NCI-H2029 (cell line): ENCODE measurements at places on chromosomes 5 and 9.
A peak's percentile ranks its signal among the peaks of the same experiment; 100 is the strongest.

DNA sequence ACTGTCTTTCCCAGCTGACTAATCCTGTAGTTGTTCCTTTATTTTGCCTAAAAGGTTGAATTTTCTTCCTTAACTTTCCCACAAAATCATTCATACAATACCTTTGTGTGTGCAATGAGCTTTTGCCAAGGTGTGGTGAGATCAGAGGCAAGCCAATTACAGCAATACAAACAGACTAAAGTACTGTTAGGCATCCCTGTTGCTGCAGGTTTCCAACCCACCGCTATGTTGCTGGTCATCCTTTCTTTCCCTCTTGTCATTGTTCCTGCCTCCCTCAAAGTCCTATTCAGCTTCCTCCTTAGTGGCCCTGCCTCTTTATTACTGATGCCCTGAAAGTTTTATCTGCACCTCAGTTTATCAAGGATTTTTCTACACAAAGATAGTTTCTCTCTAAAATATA lies 22.1 kb downstream of the ITGA2 start:
- no peak for DNase-seq

DNA sequence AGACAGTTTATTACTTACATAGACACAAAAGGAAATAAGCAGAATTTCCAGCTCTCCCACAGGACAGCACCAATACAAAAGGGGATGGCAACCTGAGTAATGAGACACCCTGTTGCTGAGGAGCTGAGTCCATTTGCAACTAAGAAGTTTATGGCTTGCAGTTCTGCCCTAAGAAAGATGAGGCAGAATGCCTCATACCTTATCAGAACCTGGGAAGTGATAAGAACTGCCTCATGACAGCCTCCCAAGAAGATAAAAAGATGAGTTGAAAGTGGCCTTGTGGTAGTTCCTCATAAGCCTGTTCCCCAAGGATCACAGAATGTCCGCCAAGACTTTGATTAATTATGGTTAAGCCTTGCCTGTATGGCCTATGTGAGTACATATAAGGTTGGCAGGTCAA lies 41.7 kb downstream of the ZMAT2 start:
- no peak for DNase-seq

DNA sequence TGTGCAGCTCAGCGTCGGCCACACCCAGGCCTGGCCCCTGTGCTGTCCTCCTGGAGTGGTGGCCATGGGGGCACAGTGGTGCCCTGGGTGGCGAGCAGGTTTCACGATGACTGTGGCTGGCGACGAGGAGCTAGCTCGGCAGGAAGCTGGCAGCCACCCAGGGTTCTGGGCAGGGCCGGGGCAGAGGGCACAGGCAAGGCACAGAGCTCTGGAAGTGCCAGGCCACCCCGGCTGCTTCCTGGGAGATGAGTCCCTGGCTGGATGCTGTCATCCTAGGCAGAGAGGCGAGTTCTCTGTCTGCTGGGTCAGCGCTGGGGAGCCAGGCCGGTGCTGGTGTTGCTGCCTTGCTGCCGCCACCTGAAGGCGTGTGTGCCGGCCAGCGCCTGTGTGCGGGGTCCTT lies 51.7 kb downstream of the RXRA start:
- DNase-seq: peak; percentile 60

GRCh38 chr5:155728146-155728856 lies 598.7 kb upstream of the SGCD start:
- DNase-seq: peak; percentile 59

DNA sequence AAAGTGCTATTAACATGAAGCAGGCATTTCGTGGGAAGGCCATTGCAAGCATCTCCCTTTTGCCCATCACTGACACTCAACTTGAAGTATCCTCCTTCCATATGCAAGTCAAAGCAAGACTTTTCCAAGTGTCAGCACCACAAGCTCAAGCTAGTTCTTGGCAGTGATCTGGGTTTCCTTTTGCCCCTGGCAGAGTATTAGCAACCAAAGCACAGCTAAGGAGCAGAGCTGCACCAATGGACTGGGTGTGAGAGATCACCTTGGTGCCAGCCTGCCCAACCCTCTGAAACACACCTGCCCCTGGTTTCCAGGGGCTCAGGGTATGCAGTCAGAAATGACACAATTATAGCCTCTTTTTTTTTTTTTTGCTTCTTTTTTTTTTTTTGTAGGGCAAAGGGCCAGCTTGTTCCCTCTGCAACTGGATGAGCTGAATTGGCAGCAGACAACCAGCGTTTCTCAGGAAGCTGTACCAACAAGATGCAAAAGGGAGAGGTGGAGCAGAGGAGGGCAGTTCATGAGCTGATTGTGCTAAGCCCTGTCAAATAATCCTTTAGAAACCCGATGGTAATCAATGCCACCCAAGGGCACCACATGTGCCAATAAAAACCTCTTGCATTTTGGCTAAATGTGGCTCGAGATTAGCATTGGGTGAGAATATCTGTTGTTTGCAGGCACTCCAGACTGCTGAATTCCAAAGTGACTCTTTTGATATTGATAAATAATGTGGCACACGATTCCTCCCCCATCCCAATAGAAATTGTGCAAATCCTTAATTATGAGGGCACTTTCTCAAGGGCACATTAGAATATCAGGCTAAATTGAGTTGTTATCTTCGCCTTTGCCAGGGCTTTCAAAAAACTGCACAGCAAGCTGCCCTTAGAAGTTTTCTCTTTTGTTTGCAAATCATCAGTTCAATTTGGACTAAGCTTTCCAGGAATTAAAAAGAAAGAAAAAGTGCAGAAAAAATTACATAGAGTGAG lies 192.4 kb downstream of the GAS1 start:
- DNase-seq: no peak

DNA sequence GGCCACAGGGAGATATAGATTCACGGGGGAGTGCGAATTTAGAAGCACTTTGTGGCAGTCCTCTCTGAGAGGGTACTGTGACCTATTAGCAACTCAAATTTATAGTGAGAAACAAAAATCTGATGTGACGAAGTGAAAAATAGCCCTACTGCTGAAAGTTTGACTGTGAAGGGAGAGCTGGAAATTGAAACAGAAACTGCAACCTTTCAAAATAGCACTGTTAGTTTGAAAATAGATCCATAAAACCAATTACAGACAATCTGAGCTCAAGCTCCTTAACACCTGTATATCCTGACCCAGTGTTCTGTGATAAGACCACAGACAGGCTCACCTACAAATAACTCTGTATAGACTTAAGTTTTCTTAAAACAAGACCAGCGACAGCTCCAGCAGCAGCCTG lies 420.1 kb downstream of the IRX1 start:
- no peak for DNase-seq

DNA sequence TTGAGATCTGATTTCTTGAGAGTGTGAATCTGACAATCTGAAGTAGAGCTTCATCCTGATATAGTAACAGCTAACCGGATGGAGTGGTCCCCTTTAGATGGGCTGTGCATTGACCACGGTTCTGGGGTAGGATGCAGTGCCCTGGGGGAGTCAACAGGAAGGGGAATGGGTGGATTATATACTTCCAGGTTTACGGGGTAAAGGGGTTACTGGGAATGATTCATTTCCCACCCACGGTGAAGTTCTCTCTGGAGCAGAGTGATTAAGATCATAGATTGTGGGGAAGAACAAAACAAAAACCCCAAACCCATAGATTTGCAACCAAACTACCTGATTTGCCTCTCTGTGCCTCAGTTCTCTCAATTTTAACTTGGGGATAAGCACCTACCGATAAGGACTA lies 1.5 kb upstream of the B4GALT7 start:
- no peak for DNase-seq

DNA sequence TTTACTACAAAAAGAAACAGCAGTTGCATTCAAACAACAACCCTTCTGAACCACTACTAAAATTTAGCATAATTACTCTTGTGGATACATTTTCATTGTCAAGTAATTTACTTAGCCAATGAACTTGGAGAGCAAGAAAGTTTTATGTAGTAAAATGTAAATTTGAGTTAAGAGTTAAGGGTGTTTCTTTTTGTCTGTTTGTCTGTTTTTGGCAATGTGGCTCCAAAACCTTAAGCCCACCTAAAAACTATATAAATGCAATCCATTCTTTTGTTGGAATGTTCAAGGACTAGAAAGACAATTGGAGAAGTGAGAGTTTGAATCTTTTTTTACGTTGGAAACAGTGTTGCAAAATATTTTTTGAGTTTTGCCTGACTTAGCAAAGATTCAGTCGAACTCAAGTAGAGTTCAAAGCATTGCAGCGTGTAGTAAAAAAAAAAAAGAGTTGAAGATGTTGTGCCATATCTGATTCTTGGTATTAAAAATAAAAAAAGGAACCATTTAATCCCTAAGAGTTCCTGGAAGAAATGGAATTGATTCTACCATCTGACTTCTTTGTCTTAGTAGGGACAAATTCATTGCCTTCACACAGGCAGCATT lies 867 bp downstream of the SYK start:
- no peak for DNase-seq

- no peak for DNase-seq
Measured at GRCh38 chr9:3337515-3338225, 188.1 kb downstream of the RFX3 start.

DNA sequence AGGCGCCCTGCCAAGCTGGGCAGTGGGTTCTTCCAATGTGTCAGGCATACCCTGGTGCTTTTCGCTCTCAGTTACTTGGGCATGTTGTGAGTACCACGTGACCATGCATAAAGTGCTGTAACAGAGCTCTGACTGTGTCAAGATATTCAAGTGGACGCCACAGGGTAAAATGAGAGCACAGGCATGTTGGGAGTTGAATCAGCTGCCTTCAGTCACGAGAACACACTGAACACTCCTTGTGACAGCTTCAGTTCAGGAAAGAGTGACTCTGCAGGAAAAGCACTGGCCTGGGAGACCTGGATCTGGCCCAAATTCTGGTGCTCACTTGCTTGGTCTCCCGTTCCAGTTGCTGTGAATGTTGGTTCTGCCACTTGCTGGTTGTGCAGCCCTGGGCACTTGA lies 5.1 kb downstream of the MLANA start:
- no peak for DNase-seq

DNA sequence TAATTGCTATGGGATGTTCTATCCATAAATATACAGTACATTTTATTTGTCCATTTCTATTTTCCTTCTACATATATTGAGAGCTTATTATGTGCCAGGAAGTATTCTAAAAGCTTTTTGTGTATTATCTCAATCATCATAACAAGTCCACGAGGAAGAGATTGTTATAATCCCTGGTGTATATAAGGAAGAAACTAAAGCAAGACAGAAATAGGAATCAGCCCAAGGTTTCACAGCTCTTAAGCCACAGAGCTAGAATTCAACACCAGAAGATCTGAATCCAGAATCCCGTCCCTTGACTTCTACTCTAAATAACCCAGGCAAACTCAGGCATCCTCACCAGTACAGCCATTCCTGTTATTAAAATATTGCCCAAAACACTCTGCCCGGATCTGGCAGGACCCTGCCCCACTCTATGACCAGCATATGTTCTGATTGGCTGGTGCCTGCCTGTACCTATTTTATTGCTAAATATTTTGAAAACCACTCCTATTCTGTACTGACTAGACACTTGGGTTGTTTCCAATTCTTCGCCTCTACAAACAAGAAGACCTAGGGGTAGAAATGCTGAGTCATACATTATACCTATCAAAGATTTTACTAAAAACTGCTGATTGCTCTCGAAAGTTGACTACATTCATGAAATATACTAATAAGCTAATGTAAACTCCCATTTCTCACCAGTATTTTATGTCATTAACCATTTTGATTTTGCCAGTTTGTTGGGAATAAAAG lies 297.4 kb downstream of the ENC1 start:
- DNase-seq: peak; percentile 39

- DNase-seq: no peak
Measured at GRCh38 chr9:127539259-127539981, 72.7 kb upstream of the STXBP1 start.

GRCh38 chr5:148033134-148033533 lies 30.6 kb upstream of the SPINK5 start:
- no peak for DNase-seq

DNA sequence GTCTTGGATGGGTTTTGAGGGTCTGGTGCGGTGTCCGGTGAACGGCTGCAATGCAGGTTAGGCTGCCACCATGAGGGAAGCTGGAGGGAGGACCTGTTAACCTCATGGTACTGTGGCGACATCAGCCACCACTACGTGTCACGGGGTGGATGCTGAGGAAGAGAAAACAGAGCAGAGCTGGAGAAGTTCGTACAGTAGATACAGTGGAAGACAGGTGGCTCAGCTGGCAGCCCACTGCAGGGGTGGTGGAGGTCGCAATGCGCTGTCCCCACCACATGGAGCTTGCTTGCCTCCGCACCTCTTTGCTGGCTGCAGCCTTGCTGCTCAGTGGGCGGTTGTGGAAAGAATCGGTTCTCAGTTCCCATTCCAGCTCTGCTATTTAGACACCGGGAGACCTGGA lies 2.8 kb downstream of the DCANP1 start:
- no peak for DNase-seq

GRCh38 chr9:72048850-72049249 lies 11.6 kb downstream of the C9orf57 start:
- no peak for DNase-seq

DNA sequence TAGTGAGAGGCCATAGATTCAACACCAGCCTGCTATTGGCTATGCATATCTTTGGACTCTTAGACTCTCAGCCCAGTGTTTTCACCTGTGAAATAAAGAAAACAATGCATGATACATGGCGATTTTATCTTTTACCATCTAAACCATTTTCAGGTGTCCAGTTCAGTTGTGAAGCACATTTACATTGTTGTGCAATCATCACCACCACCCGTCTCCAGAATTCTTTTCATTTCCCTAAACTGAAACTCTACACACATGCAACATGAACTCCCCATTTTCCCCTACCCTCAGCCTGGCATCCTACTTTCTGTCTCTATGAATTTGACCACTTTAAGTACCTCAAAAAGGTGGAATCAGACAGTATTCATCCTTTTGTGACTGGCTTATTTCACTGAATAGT lies 420.6 kb downstream of the MED10 start:
- no peak for DNase-seq

GRCh38 chr5:172680921-172681320 lies 39.9 kb downstream of the NEURL1B start:
- no peak for DNase-seq

DNA sequence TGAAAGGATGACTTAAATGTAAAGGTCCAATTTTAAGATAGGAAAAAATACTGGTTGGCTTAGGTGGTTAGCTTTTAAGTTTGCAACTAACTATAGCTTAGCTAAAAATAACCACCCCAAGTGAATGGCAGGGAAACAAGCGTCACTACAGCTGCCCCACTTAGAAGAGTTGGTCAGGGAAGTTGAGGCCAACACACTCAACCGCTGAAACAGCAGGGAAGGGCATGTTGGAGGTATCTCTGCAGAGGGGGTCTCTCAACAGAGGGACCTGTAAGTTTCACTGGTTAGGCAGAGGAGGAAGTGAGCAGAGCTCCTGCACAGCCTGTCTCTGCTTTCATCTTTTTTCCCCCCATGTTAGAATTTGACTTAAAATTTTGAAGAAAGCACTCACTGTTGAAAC lies 75.3 kb downstream of the LHFPL2 start:
- no peak for DNase-seq

DNA sequence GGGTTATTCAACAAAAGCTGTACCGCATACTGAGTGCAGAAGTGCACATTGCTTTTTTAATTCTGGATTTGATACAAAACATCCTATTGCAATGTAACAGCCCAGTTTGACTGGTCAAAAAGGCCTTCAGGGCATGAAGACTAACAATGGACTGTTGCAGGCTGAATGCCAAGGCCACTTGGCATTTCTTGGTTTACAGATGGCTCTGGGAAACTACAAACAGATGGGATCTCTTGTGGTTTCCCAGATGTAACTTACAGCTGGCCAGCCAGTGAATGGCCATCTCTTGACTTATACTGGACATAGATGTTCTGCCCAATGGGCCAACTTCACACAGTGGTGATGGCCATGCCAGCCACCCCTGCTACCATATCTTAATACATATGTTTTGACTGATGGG lies 36.8 kb downstream of the UGT3A2 start:
- no peak for DNase-seq

- DNase-seq: no peak
Measured at GRCh38 chr9:83617299-83617698, 5.6 kb upstream of the IDNK start.
